ENCODE measurements at places on chromosomes 3 and 15.
A peak's percentile ranks its signal among the peaks of the same experiment; 100 is the strongest.

GRCh38 chr3:14772533-14773138, 46.1 kb upstream of the FGD5 start:
- no peak for DNase-seq

- no peak for DNase-seq
These were observed 36.5 kb downstream of the KLF15 start for GRCh38 chr3:126320517-126321293.

GRCh38 chr3:185332026-185332735, 30.8 kb upstream of the MAP3K13 start:
- no peak for DNase-seq

- DNase-seq = no peak
These were observed 10.1 kb downstream of the ARPP21 start for GRCh38 chr3:35649405-35649804.

DNA sequence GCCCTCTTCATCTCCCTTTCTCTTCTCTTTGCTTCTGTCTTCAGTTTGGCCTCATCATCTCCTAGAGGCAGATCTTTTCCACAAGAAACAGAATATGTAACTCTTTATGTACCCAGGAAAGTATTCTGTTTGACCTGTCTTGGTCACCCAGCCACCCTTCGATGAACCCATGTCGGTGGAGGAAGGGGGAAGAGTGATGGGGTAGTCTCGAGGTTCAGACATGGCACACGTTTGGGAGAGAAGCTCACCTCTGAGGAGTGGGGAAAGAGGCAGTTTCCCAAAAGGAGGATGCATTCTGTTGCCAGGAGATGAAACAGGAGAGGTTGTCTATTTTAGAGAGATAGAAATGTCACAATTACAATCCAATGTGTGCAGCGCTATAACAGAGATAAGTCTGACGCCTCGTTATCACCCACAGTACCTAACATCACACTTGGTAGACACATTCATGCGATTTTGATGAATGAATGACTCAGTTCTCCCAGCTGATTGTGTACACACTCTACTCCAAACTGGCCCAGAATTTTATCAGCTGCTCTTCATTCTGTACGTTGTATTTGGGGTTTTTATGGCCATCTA, 722 bp upstream of the CCDC50 start:
- no peak for DNase-seq

- DNase-seq = no peak
These were observed 23.0 kb upstream of the EPHB1 start for GRCh38 chr3:134772011-134772410.

DNA sequence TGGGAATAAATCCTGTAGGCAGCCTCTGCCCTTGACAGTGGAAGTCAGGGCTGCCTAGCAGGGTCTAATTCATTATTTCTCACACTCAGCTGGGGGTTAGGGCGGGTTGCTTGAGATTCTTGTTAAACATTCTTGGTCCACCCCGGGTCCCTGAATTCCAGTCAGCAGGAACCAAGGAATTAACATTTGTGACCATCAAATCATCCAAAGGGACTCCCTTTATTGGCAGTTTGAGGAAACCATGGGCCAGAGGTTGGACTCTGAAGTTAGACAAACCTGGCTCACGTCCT, 122.8 kb downstream of the EEFSEC start:
- DNase-seq = no peak

GRCh38 chr3:66113542-66113941, 74.8 kb upstream of the MAGI1 start:
- DNase-seq = no peak

- no peak for DNase-seq
These were observed 11.0 kb downstream of the STARD5 start for GRCh38 chr15:81312790-81313543.

DNA sequence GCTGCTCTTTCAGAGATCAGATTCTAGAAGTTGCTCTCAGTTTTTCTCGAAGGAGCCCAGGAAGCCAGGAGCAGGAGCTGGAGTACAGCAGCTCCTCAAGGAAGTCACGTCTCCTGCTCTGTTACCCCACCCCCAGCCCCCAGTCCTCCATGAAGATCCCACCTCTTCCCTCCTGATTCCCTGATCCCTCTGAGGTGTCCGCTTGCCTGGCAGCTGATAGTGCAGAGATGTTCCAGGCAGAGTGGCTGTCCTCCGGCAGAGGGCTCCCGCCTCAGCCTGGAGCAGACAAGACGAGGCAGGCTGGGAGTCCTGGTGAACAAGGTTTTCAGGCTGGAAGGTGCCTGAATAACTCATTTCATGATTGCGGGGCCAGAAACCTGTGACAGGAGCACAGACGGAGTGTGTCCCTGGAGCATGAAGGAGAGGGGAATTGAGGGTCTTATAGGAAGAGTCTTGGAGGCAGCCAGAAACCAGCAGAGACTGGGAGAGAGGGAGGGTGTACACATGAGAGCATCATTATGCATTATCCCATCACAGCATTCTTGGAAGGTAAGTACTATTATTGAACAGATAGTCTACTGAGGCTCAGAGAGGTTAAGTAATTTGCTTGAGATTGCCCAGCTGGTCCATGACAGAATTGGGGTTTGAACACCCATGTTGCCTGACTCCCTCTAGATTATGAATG, 1.2 kb downstream of the HRH1 start:
- DNase-seq = peak; percentile 36

DNA sequence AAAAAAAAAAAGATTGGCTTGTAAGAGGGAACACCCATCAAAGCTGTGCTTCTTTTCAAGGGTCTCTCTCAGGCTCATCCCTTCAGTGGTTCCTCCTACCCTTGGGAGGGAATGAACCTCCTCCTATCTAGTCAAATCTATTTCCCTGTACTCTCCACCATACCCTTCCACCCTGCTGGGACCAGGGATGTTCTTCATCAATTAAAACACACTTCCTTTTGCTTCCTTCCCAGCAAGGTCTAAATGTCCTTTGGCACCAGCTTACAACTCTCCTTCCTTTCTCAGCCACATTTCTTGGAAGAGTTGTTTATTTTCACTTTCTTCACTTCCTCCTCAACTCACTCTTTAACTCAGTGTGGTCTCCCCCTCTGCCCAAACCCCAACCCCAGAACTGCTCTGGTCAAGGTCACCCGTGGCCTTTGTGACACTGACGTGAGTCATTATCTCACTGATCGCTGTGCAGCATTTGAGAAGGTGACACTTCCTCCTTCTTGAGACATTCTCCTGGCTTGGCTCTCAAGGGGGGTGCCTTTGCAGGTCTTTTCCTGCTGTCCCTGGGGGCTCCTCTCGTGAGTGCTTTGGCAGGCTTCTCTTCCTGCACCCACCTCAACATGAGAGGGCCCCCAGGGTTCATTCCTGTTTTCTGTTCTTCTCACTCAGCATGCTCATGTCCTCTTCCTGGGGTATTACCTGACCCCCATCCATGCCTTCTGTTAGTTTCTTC, 210.5 kb upstream of the TLE3 start:
- DNase-seq = peak; percentile 5

DNA sequence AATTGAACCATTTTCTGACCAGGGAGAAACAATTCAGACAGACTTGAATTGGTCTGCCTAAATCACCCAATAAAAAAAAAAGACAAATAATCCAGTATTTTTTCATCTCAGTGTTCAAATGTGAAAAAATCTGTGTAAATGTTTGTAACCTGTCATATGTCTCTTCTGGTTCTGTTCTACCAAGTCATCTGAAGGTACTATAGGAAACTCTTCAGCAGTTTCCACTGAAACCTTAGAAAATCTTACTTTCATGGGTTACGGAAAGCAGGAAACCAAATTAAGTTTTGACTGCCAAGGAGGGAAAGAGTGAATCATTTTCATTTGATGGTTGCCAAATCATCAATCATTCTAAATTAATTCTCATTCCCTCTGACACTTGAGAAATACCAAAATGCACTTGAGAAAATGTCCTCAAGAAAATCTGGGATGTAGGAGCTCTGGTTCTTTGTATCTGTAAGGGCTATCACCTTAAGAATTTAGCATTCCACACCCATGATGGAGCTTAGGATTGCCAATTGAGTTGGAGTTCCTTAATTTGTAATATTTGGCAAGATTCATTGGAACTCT, 278.2 kb upstream of the KCNH8 start:
- no peak for DNase-seq

- DNase-seq = no peak
These were observed 57.6 kb upstream of the APEH start for GRCh38 chr3:49616491-49616941.

GRCh38 chr3:23264413-23264812, 61.3 kb downstream of the UBE2E2 start:
- DNase-seq = no peak
